DMS153 (cell line): ENCODE measurements at places on chromosomes 1 and 21.
A peak's percentile ranks its signal among the peaks of the same experiment; 100 is the strongest.

DNA sequence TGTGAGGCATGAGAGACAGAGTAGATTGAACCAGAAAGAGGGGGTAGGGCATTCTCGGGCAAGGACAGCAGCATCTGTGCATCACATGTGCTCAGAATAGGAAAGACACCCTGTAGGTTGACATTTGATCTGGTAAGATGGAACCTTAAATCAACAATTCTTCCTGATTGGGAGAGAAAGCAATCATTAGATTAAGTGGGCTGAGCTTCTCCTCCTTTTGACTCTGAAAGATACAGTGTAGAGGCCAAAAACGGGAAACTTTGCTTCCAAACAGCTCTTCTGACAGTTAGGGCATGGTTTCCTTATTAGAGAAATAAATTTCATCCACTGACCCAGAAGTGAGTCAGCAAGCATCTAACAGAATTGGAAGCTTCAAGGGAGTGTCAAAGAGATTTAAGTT, 9.7 kb downstream of the KIF14 start:
- DNase-seq: no peak

DNA sequence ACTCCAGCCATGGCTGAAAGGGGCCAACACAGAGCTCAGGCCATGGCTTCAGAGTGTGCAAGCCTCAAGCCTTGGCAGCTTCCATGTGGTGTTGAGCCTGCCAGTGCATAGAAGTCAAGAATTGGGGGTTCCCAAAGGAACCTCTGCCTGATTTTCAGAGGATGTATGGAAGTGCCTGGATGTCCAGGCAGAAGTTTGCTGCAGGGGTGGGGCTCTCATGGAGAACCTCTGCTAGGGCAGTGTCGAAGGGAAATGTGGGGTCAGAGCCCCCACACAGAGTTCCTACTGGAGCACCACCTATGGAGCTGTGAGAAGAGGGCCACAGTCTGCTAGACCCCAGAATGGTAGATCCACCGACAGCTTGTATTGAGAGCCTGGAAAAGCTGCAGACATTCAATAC, 29.8 kb upstream of the CD55 start:
- no peak for DNase-seq

GRCh38 chr1:182366596-182366995, 25.0 kb downstream of the GLUL start:
- DNase-seq: no peak

GRCh38 chr1:226672339-226672762, 66.7 kb downstream of the ITPKB start:
- DNase-seq: peak; percentile 66

GRCh38 chr1:205168291-205168690, 43.2 kb downstream of the DSTYK start:
- DNase-seq: no peak

DNA sequence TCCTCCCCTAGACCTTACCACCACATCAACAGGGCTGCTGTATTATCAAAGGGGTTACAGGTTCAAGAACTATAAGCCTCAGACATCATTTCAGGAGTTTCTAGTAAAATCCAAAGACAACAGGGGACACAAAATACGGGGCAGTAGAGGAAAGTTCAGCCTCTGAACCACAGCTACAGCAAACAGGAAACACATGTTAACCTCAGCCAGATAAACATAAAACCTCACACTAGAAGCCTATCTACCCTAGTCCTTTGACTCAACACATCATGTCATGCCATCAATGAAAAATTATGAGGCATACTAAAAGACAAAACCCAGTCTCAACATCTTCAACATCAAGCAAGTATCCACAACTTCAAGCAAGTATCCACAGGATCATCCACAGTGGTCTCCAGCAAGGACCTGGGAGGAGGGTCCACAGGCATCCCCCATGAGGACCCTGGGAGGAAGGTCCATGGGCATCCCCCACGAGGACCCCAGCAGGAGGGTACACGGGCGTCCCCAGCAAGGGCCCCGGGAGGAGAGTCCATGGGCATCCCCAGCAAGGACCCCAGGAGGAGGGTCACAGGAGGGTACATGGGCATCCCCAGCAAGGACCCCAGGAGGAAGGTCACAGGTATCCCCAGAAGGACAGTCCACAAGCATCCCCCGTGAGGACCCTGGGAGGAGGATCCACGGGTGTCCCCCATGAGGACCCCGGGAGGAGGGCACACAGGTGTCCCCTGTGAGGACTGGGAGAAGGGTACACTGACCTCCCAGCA, 440.0 kb downstream of the MATN1 start:
- no peak for DNase-seq

GRCh38 chr1:209863766-209864485, 36.2 kb downstream of the UTP25 start:
- no peak for DNase-seq

DNA sequence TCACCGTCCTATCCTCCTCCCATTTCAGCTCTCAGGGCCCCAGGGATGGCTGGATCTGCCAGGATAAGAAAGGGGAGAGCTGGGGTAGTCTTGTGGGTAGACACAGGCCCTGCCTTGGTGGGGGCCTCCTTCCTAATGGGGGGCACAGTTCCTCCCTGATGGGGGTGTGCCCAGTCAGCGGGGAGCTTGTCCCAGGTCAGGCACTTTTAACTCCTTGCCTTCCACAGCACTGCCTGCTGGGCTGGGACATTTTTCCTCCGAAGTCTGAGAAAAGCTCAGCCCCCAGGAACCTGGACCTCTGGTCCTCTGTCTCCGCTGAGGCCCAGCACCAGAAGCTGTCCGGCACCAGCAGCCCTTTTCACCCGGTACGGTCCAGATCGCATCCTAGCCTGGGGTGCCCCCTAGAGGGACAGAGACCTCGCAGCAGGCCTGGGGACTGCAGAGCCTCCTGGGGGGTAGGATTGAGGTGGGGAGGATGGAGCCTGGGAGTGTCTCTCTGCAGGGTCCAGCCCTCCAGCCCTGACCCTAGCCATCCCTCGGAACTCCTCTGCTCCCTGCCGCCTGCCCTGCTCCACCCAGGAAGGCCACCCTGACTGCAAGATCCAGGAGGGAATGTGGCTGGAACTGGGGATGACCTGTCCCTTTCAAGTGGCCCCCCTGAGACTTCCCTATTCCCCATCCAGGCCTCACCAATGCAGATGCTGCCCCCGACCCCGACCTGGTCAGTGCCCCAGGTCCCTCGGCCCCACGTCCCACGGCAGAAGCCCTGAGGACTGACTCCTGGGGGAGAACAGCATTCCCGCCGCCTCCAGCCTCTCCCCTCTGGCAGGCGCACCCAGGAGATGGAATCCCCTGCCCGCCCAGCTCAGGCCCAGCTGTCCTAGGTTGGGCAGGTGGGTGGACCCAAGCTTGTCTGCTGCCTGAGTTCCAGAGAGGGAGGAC, 12.0 kb downstream of the MIIP start:
- DNase-seq: no peak

- no peak for DNase-seq
Observed at GRCh38 chr1:161933592-161934588, 89.8 kb downstream of the OLFML2B start.

DNA sequence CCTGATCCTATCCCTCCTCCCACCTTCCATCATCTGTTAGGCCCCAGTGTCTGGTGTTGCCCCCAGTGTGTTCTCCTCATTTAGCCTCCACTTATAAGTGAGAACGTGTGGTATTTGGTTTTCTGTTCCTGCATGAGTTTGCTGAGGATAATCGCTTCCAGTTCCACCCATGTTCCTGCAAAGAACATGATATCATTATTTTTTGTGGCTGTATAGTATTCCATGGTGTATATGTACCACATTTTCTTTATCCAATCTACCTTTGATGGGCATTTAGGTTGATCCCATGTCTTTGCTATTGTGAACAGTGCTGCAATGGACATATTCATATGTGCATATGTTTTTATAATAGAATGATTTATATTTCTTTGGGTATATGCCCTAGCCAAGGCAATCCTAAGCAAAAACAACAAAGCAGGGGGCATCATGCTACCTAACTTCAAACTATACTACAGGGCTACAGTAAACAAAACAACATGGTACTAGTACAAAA, 142.9 kb downstream of the TNFSF18 start:
- no peak for DNase-seq

DNA sequence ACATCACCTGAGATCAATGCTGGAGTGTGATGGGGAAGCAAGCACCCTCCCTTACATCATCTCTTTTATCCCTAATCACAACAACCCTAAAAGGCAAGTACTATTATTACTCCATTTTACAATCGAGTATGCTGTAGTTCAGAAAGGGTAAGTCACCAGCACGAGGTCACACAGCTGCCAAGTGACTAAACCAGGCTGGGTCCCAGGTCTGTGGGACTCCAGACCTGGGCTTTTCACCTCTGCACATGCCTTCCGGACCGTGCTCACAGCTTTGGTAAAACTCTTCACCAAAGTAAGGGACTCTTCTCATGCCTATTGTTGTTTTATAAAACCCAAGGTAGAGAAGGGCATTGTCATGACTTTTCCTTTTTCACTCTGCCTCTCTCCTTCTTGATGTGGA, 130.9 kb downstream of the DMRTB1 start:
- DNase-seq: no peak

DNA sequence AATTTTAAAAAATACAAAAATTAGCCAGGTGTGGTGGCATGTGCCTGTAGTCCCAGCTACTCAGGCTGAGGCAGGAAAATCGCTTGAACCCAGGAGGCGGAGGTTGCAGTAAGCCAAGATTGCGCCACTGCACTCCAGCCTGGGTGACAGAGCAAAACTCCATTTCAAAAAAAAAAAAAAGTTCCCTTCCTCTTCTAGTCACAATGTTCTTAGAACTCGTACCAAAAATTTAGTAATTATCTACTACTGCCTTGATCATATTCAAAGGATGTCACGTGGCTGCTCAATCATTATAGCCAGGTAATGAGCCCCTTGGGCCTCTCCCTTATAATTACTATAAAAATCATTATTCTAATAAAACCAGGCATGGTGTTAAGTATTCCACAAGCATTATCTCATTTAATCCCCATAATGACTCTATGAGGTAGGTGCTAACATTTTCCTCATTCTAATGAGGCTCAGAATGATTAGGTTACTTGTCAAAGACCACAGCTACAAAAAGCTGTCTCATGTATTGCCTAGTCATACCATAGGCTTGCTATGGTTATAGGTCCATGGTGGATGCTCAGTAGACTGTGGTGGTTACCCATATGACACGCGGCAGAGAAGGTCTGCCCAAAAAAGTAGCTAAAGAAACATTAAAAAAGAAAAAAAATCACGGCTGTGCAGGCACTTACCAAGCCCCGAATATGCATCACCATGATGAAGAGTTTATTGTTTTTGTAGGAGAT, 15.5 kb upstream of the PPP1R15B start:
- no peak for DNase-seq

DNA sequence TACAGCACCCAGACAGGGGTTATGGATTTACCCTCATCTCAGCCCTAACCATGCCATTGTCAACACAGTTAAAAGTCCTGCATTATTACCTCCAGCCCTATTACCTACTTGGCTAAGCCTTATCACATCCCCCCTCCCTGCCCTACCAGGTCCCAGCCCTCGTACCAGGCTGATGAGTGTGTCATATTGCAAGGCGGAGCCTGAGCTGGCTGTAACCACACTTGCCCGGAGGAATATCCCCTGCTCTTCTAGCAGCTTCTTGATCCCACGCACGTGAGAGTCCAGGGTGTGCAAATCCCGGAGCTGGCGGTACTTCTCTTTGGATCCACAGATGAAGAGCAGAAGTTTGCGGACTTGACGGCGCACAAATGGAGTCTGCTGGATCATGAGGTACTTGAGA, 87.4 kb downstream of the UBR4 start:
- DNase-seq: no peak

GRCh38 chr1:78052685-78053405, 7.1 kb downstream of the GIPC2 start:
- DNase-seq: no peak

GRCh38 chr1:244393604-244394176, 58.0 kb downstream of the ADSS2 start:
- no peak for DNase-seq

DNA sequence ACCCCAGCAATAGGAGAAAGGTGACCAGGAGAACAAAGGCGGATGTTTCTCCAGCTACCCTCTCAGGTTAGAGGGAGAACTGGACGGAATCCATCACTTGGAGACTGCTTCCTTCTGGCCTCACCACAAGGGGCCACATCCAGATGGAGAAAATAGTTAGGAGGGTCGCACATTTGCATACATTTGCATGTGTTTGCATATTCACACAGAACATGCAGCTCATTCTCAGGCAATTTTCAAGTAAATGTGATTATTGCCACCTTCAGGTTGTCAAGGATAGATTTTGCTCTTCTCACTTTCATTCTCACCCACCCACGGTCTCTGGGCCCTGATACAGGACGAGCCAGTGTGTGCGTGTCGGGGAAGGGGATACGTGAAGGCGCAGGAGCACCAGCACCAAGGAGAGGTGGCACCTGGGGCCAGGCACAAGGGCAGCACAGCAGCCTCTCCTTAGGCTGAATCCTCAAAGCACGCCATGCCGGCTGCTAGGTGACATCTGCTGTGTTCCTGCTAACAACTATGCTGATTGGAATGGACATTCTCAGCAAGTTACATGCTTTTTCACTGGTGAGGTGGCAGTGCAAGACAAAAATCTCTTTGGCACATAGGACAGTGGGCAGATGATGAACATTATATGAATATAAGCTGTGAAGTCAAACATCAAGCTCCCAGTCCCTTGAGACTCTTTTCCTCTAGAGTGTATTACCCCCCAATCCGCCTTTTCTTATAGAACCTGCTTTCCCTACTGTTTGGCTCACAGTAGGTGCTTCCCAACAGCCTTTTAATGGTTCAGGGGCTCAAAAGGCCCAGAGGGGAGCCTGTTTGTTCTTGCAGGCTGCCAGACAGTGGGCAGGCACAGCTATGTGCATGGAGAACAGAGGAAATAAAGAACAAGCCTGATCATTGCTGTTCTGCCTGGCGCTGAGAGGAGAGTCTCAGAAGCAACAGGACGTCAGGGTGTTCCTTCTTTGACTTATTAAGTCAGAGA, 14.3 kb downstream of the ACKR1 start:
- DNase-seq: no peak

DNA sequence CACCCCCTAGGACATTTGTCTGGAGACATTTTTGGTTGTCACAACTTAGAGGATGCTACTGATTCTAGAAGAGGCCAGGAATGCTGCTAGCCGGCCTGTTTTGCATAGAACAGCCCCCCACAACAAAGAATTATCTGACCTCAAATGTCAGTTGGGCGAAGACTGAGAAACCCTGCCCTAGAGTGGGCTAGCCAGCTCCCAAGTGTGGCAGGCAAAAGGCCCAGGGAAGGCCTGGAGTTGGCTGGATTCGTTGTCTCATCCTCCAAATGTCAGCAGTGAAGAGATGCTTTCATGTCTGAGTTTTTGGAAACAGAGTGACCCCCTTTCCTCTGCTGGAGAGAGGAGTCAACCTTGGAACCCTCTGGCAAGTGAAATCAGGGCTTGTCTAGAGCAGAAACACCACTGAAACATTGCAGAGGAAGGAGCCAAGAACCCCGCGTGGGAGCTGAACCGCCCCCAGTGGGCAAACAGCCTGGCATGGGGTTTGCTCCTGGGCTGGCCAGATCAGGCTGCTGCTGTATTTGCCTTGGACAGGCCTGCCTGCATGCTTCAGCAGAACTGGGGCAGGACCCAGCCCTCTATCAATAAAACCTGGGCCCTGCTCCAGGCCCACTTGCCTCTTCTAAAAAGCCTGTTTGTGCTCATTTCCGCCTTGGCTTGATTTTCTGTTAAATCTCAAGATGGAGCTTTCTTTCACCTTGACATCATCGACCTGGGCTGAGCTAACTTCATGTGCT, 32.9 kb downstream of the RASSF5 start:
- DNase-seq: no peak
